Tibial nerve (tissue), 4 donors: ENCODE measurements at places on chromosomes 2 and 18. TPM values are rescaled to one million over a fixed set of nuclear protein-coding genes. Genes with fewer than 3 reads are reported as not detected.

Gene EFHD1
- 29.1 TPM for total RNA-seq

Gene CDK15
- 1.8 TPM for total RNA-seq

Gene RBM45
- 20.4 TPM for total RNA-seq

Gene ASTL
- not detected for total RNA-seq

Gene CYRIA
- 5.7 TPM for total RNA-seq

Gene CERKL
- total RNA-seq, result not detected

Gene MAPRE3
- total RNA-seq, result 26.4 TPM

Gene SCN1A
- not detected for total RNA-seq

Gene ALLC
- 16.6 TPM for total RNA-seq

Gene MAIP1
- 16.3 TPM for total RNA-seq

Gene SNRNP27
- 108 TPM for total RNA-seq

Gene DOK6
- 28.6 TPM for total RNA-seq

Gene GRP
- total RNA-seq, result not detected

Gene PROC
- not detected for total RNA-seq

Gene ST6GAL2
- not detected for total RNA-seq

- DNase-seq, result no peak
Observed at GRCh38 chr2:233455491-233455890, 101.2 kb downstream of the DGKD start.

DNA sequence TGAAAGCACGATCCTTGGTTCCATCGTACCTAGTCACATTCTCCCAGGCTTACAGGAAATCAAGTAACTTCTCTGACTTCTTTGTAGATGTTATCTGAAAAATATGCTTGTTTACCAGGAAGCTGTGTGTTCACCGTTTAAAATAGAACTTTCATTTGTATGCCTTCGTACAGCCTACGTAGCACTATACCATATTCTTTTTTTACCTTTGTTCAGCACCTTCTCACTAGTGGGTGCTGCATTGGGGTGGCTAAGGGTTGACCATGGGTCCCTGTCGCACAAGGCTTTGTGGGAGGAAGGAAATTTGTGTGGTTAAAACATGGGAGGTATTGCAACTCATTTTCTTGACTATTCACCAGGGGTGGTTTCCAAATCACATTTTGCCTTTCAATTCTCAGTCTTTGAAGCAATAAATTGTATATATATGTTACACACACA, 16.6 kb downstream of the MALT1 start:
- no peak for DNase-seq

- peak; percentile 51 for DNase-seq
Observed at GRCh38 chr2:187581125-187581896, 27.1 kb upstream of the TFPI start.

DNA sequence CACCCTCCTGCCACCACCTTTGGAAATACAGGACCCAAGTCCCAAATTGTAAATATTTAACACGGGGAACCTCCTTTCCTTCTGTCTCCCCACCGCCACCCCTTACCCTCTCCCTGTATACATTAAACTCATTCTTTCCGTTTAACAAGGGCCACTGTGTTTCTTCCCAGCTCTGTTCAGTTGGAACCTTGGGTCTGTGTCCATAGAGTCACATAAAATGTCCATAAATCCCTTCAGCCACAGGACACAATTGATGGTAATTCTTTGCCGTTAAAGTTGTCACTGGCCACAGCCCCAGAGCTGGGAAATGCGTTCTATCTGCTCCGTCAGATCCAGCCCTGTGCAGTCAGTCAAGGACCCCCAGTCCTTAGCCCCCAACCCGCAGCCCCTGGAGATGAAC, 49.9 kb upstream of the FZD7 start:
- DNase-seq, result no peak

DNA sequence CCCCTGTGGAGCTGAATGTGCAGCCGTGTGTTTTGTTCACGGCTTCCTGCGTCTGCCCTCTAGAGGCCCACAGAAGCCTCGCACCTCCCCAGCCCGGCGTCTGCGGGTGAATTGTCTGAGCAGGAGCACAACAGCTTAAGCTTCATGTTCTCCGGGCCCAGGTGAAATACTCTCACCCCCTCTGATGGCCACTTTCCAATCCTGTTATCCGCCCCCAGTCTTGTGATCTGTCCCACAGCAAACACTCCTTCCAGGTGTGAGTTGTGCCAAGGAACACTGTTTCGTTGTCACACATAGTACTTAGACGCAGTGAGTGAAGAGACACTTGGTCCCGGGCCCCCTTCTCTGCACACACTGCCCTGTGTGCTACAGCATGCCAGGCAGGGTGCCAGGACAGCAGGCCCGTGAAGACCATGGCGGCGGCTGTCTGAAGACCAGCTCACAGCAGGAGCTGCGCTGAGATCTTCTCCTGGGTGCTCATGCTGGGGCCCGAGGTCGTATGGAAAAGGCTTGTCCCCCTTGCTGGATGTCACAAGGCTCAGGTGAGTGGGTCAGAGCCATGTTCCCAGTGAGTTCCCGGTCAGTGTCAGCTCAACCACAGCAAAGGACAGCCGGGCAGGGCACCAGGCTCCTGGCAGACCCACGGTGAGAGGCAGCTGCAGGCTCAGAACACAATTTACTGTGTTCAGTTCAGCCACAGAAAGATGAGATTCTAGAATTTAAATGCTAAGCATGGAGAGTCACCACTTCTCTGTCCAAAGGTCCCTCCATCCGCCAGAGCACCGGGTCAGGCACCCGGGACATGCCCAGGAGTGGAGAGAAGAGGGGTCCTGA, 6.8 kb upstream of the PXDN start:
- peak; percentile 67 for DNase-seq

DNA sequence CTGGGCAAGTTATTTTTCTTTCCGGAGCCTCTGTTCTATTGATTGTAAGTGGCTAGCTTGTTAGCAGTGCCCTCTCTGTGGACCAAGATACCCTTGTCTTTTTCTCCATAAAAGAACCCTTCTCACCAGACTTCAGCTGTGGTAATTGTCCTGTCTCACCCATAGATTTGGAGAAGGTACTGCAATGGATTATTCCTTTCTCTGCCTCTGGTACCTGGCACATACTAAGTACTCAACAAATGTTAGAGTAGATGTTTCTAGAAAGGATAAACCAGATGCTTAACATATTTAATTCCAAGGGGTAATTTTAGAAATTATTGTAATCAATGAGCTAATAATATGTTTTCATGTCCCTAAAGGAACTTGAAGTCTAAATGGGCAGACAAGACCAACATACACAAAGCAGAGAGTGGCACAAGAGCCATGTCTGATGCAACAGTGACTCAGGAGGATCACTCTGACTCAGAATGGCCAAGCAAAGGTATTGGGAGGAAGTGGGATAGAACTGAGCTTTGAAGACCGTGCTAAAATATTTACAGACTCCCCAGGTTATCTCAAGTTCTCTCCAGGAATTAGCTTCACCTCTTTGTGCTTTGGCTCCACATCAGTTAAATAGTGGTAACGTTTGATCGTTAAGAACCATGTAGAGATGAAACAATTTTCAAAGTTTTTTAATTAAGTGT, 129.7 kb upstream of the OSR1 start:
- no peak for DNase-seq

DNA sequence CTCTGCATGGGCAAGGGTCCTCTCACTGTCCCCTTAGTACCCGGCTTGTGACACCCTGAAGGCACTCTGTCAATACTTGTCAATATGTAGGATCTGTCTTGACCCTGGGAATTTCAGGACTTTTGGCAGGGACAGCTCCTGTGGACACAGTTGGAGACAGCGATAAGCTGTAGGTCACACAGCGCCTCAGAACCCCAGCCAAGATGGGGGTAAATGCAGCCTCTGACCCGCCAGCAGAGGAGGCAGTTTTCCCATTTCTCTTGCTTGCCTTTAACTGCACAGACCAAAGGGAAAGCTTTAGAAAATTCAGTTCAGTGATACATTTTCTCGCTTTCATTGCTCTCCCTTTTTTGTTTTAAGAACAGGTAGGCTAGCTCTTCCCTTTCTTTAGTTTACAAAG, 54.8 kb upstream of the KLHL29 start:
- DNase-seq, result no peak

DNA sequence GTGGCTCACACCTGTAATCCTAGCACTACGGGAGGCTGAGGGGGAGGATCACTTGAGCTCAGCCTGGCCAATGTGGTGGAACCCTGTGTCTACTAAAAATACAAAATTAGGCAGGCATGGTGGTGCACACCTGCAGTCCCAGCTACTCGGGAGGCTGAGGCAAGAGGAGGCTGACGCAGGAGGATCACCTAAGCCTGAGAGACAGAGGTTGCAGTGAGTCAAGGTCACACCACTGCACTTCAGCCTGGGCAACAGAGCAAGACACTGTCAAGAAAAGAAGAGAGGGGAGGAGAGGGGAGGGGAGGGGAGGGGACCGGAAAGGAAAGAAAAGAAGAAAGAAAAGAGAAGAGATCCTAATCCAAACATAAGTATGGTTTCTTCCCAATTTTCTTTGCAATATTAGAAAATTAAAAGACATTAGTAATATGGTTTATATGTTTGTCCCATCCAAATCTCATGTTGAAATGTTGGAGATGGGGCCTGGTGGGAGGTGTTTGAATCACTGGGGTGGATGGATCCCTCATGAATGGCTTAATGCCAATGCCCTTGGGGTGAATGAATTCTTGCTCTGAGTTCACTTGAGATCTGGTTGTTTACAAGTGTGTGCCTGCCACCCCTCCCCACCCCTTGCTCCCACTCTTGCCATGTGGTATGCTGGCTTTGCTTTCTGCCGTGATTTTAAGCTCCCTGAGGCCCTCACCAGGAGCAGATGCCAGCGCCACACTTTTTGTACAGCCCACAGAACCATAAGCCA, 50.7 kb downstream of the TRIP12 start:
- DNase-seq, result no peak

DNA sequence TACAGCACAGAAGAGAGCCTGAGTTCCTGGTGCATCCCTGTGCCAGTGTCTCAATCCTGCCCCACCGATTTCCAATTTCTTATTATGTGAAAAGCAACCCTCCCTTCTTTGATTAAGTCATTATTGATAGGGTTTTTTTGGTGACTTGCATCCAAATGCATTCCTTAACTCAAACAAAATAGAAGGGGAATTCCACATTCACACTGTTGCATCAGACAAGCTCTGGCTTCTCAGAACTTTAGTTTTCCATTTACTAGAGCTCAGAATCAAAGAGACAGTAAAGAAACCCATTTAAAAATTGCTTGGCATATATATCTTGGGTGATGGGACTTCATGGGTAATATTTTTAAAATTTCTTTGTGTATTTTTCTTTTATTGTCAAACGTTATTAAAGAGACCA, 13.8 kb upstream of the TMEM200C start:
- no peak for DNase-seq

- DNase-seq, result no peak
Observed at GRCh38 chr2:238803996-238804870, 43.7 kb upstream of the TWIST2 start.

DNA sequence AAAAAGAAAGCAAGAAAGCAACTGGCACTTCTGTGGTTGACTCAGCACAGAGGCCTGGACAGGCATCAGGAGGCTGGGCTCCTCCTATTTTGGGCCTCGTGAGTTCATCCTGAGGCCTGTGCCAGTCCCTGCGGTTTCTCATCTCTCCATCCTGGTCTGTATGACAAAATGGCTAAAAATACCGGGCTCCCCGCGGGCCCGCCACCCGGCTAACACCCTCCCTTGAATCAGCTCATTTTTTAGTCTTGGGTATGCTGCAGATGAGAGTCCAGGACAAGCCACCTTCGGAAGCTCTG, 62.3 kb upstream of the YWHAQ start:
- DNase-seq, result peak; percentile 26

- DNase-seq, result no peak
Observed at GRCh38 chr2:121408641-121409040, 122.0 kb upstream of the RNU4ATAC start.

DNA sequence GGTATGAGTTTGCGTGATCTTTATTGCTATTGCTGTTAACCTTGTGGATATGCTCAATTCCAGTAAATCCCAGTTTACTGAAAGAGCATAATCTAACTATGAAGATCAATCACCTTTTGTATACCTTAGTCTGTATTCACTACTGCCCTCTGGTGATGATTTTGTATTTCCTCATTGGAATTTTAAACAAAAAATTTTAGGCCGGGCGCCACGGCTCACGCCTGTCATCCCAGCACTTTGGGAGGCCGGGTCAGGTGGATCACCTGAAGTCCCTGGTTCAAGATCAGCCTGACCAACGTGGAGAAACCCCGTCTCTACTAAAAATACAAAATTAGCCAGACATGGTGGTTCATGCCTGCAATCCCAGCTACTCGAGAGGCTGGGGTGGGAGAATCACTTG, 5.1 kb downstream of the COMMD1 start:
- DNase-seq, result no peak

DNA sequence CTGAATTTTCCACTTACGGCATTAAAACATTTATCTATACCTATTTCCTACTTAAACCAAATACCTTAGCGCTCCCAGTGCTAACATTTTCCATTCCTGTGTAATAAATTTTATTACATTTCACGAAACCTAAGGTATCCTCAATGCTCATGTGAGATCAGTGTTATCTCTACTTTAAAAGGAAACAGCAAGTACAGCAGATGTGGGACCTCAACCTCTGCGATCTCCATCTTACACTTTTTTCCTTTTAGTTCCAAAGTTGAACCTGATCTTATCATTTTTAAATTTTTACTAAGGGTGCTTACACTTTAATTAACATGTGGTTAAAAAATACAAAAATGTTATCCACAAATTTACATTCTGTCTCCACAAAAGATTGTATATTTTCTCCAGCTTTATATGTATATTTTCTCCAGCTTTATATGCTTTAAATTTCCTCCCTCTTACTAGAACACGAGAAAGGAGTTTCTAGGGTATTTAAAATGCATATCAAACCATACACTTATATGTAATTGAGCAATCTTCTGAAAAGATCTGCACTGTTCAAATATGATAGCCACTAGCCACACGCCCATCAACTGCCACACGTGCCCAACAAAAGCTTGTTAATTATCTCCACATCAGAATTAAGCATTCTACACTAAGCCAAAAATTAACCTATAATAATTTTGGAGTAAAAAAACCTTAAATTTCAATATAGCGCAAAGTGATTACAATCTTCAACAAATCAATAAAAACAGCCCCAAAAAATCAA, 38.1 kb downstream of the MBOAT2 start:
- no peak for DNase-seq

DNA sequence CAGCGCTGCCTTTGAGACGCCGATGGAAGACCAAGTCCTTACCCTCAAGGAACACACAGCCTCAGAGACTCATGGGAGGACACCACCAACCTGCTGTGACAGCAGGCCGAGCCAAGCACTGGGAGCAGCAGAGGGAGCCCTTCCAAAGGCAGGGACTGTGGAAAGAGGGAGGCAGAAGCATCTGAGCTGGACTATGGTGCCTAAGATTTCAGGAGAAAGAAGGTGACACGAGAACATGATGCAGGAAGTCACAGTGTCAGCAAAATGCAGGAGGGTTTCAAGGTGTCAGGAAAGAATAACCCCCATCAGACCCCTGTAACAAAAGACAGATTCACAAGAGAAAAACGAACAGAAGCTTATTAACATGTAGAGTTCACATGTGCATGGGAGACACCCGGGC, 24.2 kb upstream of the COX7A2L start:
- DNase-seq, result no peak

DNA sequence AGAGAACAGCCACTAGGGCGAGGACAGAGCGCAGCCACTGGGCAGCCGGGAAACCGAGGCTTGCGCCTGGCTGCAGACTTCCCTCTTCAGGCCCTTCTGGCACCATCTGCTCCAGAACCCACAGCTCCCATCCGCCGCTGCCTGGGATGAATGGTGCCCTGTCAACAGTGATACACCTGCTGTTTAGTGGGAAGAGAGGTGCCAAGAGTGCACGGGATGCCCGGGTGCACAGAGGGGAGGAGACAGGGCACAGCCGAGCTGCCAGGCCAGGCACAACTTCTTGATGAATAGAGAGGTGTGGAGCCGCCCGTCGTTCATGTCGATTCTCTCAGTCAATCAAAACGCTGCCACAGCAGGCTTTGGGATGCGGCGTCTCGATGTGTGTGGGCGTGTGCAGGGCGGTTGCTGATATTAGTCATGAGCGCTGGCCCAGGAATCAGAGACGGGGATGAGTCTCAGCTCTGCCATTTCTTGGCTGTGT, 39.5 kb downstream of the RRM2 start:
- DNase-seq, result no peak
